GM12864 (cell line): ENCODE measurements at places on chromosomes 7 and 10.

DNA sequence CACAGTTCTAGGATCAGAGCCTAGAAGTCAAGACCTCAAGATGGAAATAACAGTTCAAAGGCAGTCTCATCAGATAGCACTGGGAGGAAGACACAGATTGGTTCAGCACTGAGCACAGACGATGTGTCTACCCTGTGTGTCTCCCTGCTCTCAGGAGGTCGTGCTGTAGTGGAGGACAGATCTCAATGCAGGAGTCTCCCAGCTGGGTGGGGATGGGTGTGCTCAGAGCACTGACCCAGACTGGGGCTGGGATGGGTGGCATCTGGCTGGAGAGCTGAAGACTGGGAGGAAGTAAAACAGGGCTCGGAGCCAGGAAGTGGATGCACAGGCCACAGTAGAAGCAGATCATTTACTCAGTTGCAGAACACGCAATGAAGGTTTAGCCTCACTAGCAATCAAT lies 69.5 kb upstream of the GDF10 start:
- no peak for DNase-seq

DNA sequence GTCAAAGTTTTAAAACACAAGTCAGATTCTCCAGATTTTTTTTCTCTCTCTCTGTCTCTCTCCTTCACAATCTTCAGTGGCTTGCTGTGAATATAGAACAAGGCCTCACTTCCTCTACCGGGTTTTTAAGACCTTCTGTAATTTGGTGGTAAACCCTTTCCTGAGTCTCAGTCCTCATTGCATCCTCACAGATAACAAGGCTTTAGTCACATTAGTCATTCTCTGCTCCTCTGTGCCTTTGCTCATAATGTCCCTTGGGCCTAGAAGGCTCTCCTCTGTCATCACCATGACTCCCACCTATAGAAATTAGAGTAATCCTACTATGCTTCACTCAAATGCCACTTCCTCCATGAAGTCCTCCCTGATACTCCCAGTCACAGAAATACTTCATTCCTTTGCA lies 172.7 kb upstream of the HPS1 start:
- no peak for DNase-seq

DNA sequence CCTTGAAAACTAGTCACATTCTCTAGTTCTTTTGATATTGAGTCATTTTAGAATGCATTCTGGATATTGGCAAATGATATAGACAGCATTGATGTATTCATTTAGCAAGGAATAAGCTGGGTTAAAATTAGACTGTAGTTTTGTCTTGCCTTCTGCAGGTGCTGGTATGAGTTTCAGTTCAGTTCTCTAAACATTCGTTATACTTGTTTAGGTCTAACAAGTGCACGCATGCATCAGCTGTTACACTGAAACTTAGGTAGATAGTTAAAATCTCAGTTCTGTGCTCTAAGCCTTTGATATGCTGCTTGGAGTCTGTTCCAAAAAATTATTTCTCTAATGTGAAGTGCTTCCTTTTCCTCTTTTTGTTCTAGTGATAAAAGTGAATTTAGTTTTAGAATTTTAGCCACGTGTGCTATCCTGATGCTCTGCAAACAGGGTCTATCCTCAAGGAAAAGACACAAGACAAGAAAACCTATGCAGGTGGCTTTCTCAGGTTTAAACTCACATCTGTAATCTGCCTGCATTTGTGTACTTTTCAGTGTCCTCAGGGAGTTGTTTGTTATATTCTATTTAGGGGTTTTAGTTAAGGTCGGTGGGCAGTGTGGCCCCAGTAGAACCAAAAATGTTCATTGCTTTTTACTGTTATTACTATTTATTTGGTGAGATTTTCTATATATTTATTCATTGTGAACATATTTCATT lies 409.0 kb downstream of the CDC14C start:
- peak; percentile 4 for DNase-seq

- no peak for DNase-seq
Observed at GRCh38 chr10:119087271-119087882, 6.8 kb upstream of the EIF3A start.

DNA sequence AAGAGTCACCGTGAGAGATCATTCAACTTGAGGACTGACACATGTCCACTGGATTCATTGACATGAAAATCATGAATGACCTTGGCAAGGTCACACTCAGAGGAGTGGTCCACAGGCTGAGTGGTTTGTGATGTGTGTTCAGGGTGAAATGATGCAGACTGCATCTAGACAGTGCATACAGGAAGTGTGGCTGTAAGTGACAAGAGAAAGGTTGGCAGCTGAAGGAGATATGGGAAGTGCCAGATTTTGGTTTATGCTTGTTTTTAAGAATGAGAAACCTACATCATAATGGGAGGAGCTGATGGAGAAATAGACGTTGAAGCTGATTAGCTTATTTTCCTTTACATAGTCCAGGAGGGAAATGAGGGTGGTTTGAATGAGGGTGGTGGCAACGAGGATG lies 64.8 kb upstream of the VIPR2 start:
- DNase-seq, result no peak

GRCh38 chr10:60130130-60130579 lies 223.8 kb upstream of the CCDC6 start:
- no peak for DNase-seq

- no peak for DNase-seq
Observed at GRCh38 chr7:43914795-43915194, 8.4 kb upstream of the URGCP start.

DNA sequence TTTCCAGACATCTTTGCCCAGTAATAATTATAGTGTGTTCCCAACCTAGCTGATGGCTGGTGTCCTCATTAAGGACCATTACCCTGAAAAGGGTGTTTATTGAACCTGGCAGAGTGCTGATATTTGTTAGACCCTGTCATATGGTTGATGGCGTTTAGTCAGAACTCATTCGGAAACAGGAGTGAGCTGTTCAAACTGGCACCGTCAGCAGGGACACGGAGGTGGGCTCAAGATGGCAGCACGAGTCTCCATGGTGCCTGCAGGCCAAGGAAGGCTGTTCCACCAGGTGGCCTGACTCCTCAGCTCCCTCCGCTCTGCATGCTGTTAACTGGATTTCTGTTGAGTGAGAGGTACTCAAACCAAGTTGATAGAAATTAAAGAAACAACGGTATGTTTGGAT lies 589.1 kb upstream of the MGMT start:
- DNase-seq, result no peak

- DNase-seq, result no peak
Observed at GRCh38 chr10:16907687-16908086, 90.5 kb upstream of the RSU1 start.

- DNase-seq, result no peak
Observed at GRCh38 chr7:34165927-34166550, 260.7 kb downstream of the BMPER start.
